ENCODE measurements at places on chromosomes 1 and 21. TPM values are rescaled to one million over a fixed set of nuclear protein-coding genes. Genes with fewer than 3 reads are reported as not detected.

GRCh38 chr1:87182611-87183010 is 146.1 kb upstream of the LMO4 start:
- H3K36me3 ChIP-seq = no peaks in the 10 kb centered on the region
- H3K27me3 ChIP-seq = no peaks in the 10 kb centered on the region
- H3K27ac ChIP-seq = no peak overlapping the region
- no peak for DNase-seq

The STUM gene
- total RNA-seq = 1.5 TPM

The AIDA gene
- 40.3 TPM for total RNA-seq

The SPATA45 gene
- total RNA-seq = not detected

The SELE gene
- total RNA-seq = not detected

DNA sequence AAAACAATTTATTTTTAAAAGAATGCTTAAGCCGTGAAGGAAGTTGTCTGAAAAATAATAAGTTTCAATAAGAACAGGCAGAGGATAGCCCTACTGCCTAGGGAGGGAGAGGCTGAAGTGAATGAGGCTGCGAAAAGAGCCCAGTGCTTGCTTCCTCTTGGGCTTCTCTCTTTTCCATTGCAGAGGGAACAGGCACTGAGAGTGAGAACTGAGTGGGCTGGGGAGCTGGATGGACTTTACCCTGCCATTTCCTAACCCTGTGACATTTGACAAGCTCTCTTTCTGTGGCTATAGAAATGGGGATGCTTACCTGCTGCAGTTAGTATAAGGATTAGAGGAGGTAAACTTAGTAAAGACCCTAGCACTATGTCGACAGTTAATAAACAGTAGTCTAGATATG is 30.0 kb downstream of the TENT5C start:
- no peaks in the 10 kb centered on the region for H3K36me3 ChIP-seq
- H3K27ac ChIP-seq = no peak overlapping the region
- H3K4me3 ChIP-seq = no peak overlapping the region
- no peaks in the 10 kb centered on the region for H3K27me3 ChIP-seq
- DNase-seq = no peak
- peaks cover 34% of the 10 kb centered on the region for H3K4me1 ChIP-seq

GRCh38 chr1:226129230-226129629 is 57.3 kb downstream of the ACBD3 start:
- H3K27me3 ChIP-seq = no peaks in the 10 kb centered on the region
- H3K27ac ChIP-seq = no peak overlapping the region
- no peaks in the 10 kb centered on the region for H3K36me3 ChIP-seq
- no peaks in the 10 kb centered on the region for H3K4me1 ChIP-seq
- DNase-seq = no peak

DNA sequence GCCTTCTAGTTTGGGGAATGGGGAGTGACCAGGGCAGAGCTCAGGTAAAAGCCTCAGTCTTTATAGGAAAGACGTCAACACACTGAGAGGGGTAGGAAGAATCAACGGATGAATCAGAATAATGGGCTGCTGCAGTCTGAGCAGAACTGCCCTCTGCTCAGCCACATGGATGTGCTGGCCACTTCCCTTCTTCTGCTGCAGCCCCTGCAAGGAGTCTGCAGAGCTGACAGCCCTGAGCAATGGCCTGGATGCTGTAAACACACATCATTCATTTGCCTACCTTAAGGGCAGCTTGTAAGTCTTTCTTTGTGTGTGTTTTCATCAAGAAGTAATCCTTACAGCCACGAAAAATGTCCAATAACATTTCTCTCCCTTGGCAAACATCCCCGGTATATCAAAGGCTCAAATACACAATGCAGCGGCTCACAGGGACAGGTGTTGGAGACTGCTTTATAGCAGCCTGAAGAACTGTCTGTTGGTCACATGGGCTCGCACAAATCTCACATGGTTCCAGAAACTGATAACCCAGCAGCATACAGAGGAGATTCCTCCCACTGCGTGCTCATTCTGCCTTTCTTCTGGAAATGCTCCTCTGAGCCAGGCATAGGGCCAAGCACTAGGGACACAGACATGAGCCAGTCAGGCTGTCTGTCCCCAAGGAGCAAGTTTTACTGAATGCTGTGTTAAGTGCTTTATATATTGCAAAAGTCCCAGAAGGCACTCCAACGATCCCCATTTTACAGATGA is 110.1 kb downstream of the HMGB4 start:
- H3K4me3 ChIP-seq = no peak overlapping the region
- no peaks in the 10 kb centered on the region for H3K36me3 ChIP-seq
- no peak overlapping the region for H3K27ac ChIP-seq
- no peak for DNase-seq

The CSMD2 gene
- total RNA-seq = 0.02 TPM

DNA sequence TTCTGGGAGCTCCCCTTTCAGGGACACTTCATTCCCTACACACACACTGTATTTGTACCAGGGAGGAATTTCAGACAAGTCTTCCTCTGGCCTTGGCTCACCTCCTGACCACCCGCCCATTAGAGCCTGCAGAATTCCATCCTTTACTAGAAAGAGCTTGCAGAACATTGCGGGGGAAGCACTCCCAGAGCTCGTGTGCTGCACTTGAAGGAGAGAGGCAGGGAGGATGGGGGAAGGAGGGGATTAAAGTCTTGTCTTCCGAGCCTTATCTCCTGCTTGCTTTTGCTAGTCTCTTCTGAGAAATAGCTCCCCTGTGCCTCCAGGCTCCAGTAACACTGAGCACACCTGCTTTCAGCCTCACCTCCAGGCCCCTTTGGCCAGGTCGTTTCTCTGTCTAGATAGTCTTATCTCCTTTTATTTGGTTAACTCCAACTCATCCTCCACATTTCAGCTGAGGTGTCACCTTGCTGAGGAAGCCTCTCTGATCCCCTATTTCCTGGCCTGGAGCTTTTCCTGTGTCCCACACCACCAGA is 62.0 kb downstream of the PCNX2 start:
- DNase-seq = no peak
- H3K4me1 ChIP-seq = no peaks in the 10 kb centered on the region
- no peak overlapping the region for H3K4me3 ChIP-seq
- H3K27ac ChIP-seq = no peak overlapping the region

DNA sequence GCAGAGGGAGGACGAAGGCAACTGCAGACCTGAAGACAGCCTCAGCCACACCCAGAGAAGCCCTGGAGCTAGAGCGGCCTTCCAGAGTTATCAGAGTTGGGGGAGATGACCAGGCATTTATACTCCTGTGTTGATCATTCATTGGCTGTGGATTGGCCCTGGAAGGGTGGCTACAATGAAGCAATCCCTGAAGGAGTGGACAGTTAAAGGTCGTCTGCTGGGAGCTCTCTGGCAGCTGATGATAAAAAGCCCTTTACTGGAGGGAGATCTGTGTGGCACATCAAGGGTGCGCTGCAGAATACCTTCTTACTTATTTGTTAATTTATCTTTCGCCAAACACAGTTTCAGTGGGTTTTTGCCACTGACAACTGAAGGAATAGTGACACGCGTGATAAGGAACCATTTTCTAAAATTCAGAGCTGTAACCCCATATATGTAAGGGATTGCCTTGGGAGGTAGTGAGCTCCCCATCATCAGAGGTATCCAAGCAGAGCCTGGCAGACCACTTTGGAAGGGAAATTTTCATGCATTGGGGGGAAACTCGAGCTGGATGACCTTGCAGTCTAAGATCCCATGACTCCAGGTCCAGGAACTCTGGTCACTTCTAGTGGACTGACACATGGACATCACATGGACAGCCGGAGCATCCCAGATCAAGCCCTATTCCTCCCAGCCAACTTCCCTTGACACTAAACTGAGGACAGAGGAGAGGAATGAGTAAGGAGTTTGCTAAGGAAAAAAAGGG is 126.4 kb upstream of the GADD45A start:
- peak overlapping the region; percentile 92 for H3K27ac ChIP-seq
- peak overlapping the region; percentile 43 for H3K4me3 ChIP-seq
- H3K36me3 ChIP-seq = no peaks in the 10 kb centered on the region
- H3K4me1 ChIP-seq = peaks cover 44% of the 10 kb centered on the region
- no peaks in the 10 kb centered on the region for H3K27me3 ChIP-seq

The HIVEP3 gene
- total RNA-seq = 2.9 TPM

DNA sequence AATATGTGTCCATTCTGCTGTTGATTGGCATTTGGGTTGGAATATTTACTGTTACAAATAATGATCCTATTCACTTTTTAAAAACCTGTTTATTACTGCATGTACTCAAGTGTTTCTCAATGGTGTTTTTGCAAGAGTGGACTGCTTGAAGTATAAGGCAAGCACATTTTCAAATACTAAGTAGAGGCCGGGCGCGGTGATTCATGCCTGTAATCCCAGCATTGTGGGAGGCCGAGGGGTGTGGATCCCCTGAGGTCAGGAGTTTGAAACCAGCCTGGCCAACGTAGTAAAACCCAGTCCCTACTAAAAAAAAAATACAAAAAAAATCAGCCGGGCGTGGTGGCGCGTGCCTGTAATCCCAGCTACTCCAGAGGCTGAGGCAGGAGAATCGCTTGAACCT is 276.9 kb upstream of the ADGRL4 start:
- DNase-seq = no peak
- H3K36me3 ChIP-seq = no peaks in the 10 kb centered on the region
- no peak overlapping the region for H3K4me3 ChIP-seq

- peaks cover 6% of the 10 kb centered on the region for H3K4me1 ChIP-seq
- H3K27me3 ChIP-seq = no peaks in the 10 kb centered on the region
- no peaks in the 10 kb centered on the region for H3K36me3 ChIP-seq
- H3K27ac ChIP-seq = no peak overlapping the region
- no peak for DNase-seq
- H3K4me3 ChIP-seq = no peak overlapping the region
These were observed 315.7 kb downstream of the TPR start for GRCh38 chr1:186059311-186059710.

DNA sequence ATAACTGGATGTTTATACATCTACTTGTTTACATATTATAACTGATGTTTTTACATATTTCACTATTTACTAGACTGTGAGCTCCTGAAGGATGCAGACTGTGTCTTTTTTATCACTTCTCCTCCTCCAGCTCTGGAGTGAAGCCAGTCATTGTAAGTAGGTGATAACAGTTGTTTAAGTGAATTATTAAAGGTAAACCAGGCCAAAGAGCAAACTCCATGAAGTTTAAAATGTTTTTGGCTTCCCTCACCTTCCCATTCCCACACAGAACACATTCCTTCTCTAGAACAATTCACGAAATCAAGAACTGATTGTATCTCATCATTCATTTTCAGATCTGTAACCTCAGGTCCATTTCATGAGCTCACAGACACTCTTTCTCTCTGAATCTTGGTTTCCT is 98.3 kb downstream of the DAB1 start:
- no peaks in the 10 kb centered on the region for H3K36me3 ChIP-seq
- no peak for DNase-seq
- no peaks in the 10 kb centered on the region for H3K4me1 ChIP-seq
- no peak overlapping the region for H3K4me3 ChIP-seq
- H3K27me3 ChIP-seq = no peaks in the 10 kb centered on the region

The S100A5 gene
- total RNA-seq = not detected

GRCh38 chr1:117534995-117535467 is 70.8 kb upstream of the TENT5C start:
- H3K4me1 ChIP-seq = no peaks in the 10 kb centered on the region
- DNase-seq = no peak
- H3K36me3 ChIP-seq = no peaks in the 10 kb centered on the region
- H3K27me3 ChIP-seq = no peaks in the 10 kb centered on the region
- no peak overlapping the region for H3K27ac ChIP-seq

- no peak overlapping the region for H3K4me3 ChIP-seq
- H3K4me1 ChIP-seq = no peaks in the 10 kb centered on the region
- H3K27me3 ChIP-seq = no peaks in the 10 kb centered on the region
- DNase-seq = no peak
These were observed 9.5 kb downstream of the DNM3 start for GRCh38 chr1:171850651-171851350.

The NEGR1 gene
- 10.2 TPM for total RNA-seq

- no peaks in the 10 kb centered on the region for H3K36me3 ChIP-seq
- H3K4me3 ChIP-seq = no peak overlapping the region
- DNase-seq = no peak
- H3K4me1 ChIP-seq = peaks cover 6% of the 10 kb centered on the region
- H3K27ac ChIP-seq = no peak overlapping the region
- H3K27me3 ChIP-seq = no peaks in the 10 kb centered on the region
These were observed 6.3 kb downstream of the KCNQ4 start for GRCh38 chr1:40789661-40790430.

GRCh38 chr1:243267471-243267880 is 11.6 kb downstream of the SDCCAG8 start:
- H3K36me3 ChIP-seq = peaks cover 26% of the 10 kb centered on the region
- DNase-seq = no peak
- no peak overlapping the region for H3K4me3 ChIP-seq
- H3K4me1 ChIP-seq = no peaks in the 10 kb centered on the region
- H3K27ac ChIP-seq = no peak overlapping the region

DNA sequence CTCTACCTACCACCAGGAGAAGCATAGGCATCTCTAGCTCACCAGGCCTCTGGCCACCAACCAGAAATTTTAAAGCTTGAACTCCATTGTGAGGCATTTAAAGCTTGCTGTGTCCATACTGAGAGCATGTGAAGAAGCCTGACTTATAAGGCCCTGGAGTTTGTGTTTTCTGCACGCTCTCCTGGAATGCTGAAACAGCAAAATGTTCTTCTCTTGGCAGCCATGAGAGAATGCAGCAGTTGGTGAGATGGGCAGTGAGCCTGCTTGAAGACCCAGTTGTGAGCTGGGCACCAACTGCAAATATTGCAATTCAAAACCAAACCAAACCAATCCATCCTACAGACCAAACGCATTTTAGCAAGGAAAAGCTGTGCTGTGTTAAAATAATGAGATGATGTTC is 170.0 kb upstream of the IVNS1ABP start:
- peaks cover 37% of the 10 kb centered on the region for H3K4me1 ChIP-seq
- no peaks in the 10 kb centered on the region for H3K27me3 ChIP-seq
- DNase-seq = no peak

GRCh38 chr21:18298228-18298627 is 53.6 kb downstream of the CHODL start:
- no peak overlapping the region for H3K4me3 ChIP-seq
- H3K27ac ChIP-seq = no peak overlapping the region
- DNase-seq = no peak
- no peaks in the 10 kb centered on the region for H3K36me3 ChIP-seq

DNA sequence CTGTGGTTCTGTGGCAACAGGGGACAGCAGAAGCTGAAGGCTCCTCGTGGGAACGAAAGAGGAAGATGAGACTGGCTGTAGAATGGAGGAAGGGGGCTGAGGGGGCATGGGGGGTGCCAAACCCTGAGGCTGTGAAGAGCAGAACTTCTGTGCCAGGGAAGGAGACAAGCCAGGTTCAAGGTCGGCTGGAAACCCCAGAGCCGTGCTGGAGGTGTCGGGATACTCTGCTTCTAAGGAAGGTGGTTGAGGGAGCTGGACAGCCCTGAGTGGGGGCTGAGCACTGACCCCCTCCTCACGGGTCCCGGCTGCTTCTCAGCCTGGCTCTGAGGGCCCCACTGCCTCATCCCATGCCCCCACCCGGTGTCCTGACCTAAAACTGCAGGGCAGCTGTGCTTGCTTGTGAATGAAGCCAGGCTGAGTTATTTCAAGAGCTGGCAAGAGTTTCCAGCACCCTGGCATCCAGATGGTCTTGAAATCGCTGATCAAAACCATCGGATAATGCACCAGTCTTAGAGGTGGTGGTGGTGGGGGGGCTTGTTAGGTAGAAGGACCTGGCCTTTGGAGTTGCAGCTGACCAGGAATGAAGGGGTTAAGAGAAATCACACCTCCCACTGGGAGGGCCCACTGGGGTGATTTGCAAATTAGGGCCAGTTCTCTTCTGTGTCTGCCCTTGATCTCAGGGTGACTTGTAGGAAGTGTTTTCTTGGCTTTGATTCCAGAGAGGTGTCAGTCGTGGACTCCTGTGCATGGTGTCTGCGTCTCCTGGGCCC is 218.9 kb upstream of the C1orf174 start:
- no peak for DNase-seq
- no peak overlapping the region for H3K27ac ChIP-seq
- H3K36me3 ChIP-seq = no peaks in the 10 kb centered on the region
- H3K4me3 ChIP-seq = no peak overlapping the region
- H3K27me3 ChIP-seq = no peaks in the 10 kb centered on the region

The PTGFR gene
- total RNA-seq = 2.3 TPM

The TMEM82 gene
- total RNA-seq = not detected
